ENCODE measurements at places on chromosomes 12 and 14.

- no peak for DNase-seq
These were observed 3.6 kb upstream of the TC2N start for GRCh38 chr14:91870890-91871289.

DNA sequence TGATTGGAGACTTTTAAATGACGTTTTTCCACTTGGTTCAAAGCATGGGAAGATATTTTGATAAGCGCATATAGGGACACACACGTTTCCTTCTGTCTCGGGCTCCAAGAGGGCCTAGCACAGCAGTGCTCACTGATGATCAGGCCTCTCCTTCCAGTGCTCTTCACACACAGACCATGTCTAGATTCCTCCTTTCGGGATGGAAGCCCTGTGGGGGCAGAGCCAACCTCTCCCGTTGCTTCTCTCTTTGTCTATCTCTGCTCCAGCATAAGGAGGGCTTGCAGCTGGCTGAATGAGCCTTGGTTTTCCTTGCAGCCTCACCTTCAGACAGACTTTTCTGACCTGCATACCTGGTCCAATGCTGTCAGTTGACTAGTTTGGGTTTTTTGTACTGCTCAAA is 22.3 kb downstream of the GPRC5D start:
- no peak for DNase-seq

DNA sequence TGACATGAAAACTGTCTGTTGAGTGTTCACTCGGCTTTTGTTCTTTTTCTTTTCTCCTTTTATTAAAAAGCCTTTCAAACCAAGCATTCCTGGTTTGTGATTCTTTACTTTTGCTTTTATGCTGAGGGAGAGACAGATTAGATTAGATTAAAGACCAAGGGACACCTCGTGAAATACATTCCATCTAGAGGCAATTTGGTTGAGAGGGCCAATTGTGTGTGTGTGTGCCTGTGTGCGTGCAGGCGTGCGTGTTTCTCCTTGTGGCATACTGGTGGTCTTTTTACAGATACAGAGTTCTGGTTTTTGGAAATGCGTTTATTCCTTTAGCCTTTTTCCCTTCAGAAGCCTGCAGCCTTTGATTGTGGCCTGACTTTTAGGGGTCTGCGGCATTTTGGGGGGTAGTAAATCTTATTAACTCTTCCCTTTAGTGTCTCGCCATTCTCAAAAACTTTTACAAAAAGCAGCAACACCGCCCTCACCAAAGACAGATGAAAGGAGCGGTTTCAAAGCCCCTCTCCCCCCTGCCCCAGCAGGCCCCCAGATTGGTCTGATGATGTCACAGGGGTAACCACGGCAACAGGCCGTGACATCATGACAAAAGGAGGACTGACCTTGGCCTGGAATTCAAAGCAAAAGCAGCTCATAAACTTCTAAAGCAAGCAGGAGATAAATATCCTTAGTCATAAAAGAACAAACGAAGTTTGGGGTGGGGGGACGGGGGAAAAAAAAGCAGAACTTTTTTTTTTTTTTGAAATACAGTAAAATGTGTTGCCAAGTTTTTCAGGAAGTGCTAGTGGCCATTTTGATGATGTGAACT is 84.1 kb upstream of the TBX3 start:
- DNase-seq, result no peak

- DNase-seq, result peak; percentile 61
These were observed 10.7 kb upstream of the NEUROD4 start for GRCh38 chr12:55008944-55009585.

GRCh38 chr14:57029620-57030253 is 219.5 kb upstream of the OTX2 start:
- no peak for DNase-seq

DNA sequence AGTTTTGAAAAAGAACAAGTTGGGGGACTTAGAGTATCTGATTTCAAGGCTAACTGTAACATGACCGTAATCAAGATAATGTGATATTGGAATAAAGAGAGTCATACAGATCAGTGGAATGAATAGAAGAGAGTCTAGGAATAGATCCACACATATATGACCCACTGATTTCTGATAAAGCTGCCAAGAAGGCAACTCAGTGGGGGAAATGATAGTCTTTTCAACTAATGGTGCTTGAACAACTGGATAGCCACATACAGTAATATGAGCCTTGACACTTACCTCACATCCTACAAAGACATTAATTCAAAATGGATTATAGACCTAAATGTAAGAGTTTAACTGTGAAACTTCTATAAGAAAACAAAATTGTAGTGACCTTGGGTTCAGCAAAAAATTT is 3.8 kb downstream of the PRKCH start:
- no peak for DNase-seq

- no peak for DNase-seq
These were observed 67.3 kb upstream of the EGLN3 start for GRCh38 chr14:34018125-34018524.

DNA sequence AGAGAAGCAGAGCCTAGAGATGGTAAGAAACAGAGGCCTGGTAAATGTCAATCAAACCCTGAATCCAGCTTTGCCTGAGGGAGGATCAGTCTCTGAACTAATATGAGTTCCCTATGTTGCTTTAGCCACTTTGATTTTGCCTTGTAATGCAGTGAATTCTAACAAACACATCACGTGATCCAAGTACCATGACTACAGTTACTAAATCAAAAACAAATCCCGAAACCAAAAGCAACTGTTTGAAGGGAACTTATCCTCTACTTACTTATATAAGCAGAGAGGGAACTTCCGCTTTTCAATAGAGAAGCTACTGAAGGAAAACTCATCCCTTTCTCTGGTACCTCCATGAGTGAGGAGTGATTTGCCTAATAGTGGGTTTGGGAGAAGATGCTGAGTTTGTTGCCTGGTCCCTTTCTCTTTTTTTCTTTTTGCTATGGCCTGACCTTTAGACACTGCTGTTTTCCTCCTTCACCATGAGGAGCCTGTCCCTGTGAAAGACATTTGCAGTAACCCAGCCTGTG is 7.7 kb upstream of the PPTC7 start:
- no peak for DNase-seq

GRCh38 chr14:22634233-22634900 is 9.8 kb downstream of the OR6J1 start:
- DNase-seq, result no peak

GRCh38 chr14:24195186-24196070 is at the start of gene TM9SF1:
Gene TM9SF1, minus strand, starts transcription at chr14:24195441. Its CDS starts 422 bp downstream, at chr14:24195019.
- peak; percentile 82 for DNase-seq

DNA sequence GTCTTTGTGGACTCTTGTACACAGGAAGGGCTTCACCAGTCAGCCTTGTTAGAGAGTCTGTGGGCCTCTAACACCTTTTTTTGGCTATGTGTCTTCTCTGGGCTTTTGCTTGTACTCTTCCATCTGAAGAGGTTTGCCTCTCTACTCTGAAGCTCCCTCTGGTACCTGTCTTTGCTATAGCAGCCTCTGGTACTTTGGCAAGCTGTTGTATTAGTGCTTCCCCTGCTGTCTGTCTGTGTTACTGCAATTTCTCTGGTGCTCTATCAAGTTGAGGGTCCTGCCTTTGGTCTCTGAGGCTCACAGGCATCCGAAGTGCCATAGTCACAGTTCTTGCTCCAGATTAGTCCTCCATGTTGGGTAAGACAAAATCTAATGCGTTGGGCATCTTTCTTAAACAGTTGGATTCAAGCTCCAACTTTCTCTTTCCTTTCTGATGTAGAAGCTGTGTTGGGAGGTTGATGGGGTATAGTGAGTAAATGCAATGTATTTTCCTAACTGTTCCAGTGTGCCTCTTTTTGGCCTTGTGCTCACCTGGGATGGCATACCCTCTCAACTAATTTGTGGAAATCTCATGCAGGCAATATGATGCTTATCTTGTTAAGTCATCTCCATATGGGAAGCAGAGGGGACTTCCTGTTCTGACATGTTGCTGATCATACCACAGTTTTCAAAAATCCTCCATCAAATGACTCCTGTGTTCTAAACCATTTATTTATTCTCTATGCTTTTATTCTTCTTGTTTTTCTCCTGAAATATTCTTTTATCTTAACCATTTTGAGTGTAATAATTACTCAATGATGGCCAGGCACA is 88.8 kb downstream of the ATF7IP start:
- DNase-seq, result peak; percentile 41

DNA sequence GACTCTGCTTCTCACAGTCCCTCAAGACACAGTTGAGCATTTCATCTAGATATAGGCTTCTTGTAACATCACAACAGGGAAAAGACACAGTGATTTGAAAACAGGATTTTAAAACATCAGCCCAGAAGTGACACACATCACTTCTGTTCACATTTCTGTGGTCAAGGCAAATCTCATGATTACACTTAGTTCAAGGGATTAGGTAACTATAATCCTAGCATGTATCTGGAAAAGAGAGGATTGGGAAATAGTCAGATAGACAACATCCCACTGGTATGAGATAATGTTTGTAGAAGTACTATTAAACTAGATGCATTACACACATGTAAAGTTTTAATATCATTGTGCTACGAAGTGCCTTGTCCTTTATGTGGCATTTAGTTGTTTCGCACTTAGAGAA is 252.6 kb upstream of the PRKD1 start:
- no peak for DNase-seq

- no peak for DNase-seq
These were observed 166.0 kb upstream of the VASH1 start for GRCh38 chr14:76595266-76595665.
